Ureter (tissue), 1 donor: ENCODE measurements at places on chromosomes 5 and 9. TPM values are rescaled to one million over a fixed set of nuclear protein-coding genes. Genes with fewer than 3 reads are reported as not detected.

GRM6 gene
- not detected for total RNA-seq

MYOZ3 gene
- 2.6 TPM for total RNA-seq

IFNK gene
- total RNA-seq = not detected

PFN3 gene
- not detected for total RNA-seq

MGAT4B gene
- total RNA-seq = 93.8 TPM

GOLM1 gene
- 54.5 TPM for total RNA-seq

WWC1 gene
- total RNA-seq = 95.2 TPM

ZNF366 gene
- 6.0 TPM for total RNA-seq

SAXO1 gene
- 0.57 TPM for total RNA-seq

PTAR1 gene
- 66.9 TPM for total RNA-seq

PCDHGA5 gene
- total RNA-seq = 4.6 TPM

CDH9 gene
- total RNA-seq = not detected

NIPAL4 gene
- total RNA-seq = 49.8 TPM

TPRN gene
- total RNA-seq = 17.6 TPM

LCN9 gene
- not detected for total RNA-seq

GRCh38 chr9:134575901-134576176 is 65.8 kb upstream of the COL5A1 start:
- DNase-seq = peak; percentile 20

GRCh38 chr5:401146-402034 is 41.6 kb upstream of the EXOC3 start:
- DNase-seq = no peak

GRCh38 chr9:109953813-109954497 is 174.0 kb downstream of the PALM2AKAP2 start:
- DNase-seq = no peak

DNA sequence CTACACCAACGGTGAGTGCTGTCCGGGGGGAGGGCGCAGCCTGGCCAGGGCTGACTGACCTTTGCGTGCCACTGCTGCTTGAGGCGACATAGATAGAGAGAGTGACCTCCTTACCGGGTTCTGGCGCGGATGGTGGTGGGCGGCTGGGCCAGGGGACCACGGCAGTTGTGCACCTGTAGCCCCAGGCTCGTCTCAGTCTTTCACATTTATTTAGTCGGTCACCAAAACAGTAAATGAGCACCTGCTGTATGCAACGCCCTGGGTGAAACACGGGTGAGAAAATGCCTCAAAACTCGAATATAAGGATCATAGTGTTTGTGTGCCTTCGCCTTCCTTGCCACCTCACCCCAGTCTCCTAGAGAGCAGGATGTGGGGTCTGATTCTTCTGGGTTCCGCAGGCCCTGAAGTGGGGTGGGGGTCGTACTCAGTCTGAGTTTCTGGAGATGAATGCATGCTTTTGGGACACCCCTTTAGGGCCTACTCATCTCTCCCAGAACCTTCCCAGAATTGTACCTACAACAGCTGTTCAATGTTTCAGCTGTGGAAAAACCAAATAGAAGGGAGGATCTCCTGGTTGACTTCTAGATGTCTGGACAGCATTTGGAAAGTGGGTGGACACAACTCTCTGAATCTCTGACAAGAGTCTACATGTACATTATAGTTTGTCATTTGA is 714 bp downstream of the SEC24A start:
- DNase-seq = peak; percentile 45

DNA sequence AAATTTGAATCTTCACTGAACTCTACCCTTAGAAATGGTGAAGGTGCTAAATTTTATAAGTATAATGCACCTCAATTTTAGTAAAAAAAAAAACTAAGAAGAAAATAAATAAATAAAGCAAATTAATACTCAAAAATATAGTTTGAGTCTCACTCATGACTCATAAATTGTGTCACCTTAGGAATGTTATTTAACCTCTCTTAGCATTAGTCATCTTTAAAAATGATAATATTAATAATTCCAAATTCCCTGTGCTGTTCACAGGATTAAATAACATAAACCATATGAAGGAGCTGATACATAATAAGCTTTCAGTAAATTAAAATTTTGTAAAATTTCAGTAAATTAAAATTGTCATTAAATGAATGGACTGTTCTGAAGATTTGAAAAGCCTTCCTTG is 339.8 kb upstream of the RGMB start:
- no peak for DNase-seq

GRCh38 chr9:75754080-75754479 is 136.4 kb upstream of the PCSK5 start:
- DNase-seq = no peak

GRCh38 chr5:169875091-169875728 is 105.1 kb downstream of the INSYN2B start:
- DNase-seq = no peak

- no peak for DNase-seq
Measured at GRCh38 chr5:9716838-9717281, 86.7 kb upstream of the TAS2R1 start.

- DNase-seq = no peak
Measured at GRCh38 chr5:5941486-5941885, 436.9 kb downstream of the MED10 start.

DNA sequence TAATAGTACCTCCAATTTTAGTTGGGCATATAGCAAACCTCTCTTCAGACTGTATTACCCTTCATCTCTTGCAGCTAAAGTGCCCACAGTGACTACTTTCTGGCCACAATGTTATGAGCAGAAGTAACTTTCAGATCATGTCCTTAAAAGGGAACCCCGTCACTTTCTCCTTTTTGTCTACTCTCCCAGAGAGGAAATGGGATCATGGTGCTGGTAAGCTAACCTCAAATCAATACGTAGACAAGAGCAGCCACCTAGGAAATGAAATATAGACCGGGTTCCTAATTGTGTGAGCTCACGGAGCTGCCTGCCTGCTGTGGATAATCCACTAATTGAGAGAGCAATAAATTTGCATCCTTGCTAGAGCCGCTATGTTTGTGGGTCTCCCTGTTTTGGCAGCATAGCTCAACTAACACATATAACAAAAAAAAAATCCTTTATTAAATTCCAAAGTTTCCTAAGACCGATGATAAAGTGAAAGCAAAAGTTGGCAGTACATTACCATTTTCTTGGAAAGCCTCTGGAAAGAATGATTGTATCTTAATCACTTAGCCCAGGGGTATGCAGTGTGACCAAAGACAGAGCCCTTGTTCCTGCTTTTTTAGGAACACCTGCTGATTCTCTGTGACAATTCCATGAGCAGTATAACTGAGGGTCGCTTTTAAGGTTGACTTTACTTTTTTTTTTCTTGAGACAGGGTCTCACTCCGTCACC is 5.6 kb upstream of the IL7R start:
- no peak for DNase-seq

- DNase-seq = no peak
Measured at GRCh38 chr5:102819634-102820033, 64.5 kb downstream of the PAM start.

GRCh38 chr9:116589392-116590354 is 97.4 kb upstream of the TRIM32 start:
- no peak for DNase-seq

DNA sequence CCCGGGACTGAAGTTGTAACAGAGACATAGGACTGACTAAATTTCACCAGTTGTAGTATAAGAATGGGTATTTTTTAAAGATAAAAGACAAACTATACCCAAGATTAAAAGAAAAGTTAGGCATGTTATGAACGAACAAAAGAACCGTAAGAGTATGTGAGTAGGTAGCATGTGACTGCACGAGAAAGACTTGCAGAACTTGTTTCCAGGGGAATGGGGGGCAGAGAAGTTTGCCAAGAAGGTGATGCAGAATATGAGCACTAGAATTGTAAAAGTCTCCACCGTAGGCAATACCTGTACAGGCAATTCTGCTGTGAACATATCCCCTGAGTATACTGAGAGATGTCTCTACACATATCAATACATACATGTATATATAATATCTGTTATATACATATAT is 614.7 kb downstream of the PRELID2 start:
- no peak for DNase-seq

DNA sequence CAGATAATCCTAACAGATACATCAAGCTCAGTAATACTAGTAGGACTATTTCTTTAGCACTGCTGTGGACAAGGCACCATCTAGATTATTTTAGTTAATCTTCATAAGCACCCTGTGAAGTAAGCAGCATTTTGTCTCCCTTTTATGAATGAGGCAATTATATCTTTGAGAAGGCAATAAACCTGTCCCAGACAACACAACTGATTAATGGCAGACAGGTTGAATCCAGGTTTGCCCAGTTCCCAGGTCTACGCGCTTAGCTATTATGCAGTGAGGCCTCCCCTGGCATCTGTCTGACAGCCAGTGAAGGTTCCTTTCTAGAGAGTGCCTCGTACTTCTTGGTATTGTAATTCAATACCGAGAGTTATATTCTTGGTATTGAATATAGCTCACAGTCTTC is 9.7 kb upstream of the LVRN start:
- DNase-seq = no peak

DNA sequence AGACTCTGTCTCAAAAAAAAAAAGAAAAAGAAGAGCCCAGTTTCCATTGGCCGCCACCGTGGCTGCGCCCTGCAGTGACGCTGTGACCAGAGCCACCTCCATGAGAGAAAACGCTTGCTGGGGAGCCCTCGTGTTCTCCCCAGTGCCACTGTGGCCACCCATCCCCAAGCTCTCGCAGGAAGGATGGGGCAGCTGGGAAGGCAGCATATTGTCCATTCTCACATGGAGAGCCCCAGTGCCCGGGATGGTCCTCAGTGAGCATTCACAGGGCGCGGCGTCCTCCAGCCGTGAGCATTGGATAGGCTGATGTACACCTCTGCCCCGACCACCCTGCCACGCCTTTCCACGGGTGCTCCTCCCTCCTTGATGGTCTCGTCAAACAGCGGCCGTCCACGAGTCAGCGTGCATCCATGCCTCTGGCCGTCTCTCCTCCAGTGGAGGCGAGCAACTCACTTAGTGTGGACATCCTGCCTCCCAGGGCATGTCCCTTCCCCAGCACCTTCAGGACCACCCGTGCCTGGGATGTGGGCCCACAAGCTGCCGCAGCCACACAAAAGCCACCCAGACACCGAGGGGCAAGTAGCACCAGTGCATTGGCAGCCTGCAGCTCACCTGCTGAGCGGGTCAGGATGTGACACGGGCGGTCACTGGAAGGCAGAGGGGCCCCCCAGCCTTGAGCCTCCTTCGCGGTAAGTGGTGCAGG is 23.4 kb upstream of the SLC6A19 start:
- DNase-seq = no peak

DNA sequence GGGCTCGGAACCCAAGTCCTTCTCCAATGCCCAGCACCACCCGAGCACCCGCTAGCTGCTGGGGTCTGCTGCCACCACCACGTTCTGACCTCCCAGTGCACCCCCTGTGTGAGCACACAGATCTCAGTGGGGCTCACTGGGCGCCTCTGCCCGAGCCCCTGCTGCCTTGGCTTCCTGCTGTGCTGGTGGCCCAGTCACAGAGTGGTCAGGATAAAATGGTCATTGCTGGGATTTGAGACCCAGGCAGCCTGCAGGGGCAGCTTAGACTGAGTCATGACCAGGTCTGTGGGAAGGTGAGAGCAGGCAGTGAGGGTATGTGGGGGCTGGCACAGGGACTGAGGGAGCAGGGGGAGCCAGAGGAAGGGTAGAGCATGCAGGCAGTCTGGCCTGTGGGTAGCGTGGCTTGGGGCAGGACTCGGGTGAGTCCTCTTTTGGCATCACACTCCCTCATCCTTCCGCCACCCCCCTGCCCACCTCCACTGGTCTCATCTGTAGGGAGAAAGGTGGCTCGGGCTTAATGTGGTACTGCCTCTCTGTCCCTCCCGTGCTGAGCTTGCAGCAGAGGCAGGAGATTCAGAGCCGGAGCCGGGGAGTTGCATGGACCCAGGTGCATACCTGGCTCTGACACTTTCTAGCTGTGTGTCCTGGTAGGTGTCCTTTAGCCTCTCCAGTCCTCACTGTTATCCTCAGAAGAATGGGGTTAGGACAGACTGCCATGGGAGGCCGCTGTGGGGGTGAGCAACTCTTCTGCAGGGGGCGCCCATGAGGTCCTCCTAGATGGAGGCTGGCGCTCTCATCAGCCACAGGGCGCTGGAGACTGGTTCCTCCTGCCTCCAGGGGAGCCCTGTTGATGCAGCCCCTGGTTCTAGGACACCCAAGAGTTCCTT is 32.1 kb downstream of the USP20 start:
- DNase-seq = no peak

DNA sequence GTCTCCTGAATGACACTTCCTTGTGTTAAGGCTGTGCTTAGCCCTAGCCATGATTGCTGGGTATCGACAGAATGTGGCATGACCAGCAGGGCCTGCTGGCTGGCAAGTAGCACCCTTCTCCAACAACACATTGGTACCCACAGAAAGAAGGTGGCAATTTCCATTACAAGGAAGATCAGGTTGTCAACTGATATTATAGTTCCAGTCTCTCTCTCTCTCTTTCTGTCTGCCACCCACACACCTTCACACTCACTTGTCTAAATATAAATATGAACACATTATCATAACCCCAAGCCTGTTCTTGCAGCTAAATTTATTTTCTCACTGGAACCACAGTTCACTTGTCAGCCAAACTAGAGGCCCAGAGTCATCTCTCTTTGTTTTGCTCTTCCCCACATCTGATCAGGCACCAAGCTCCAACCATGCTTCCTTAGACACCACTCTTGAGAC is 408.1 kb upstream of the PIK3R1 start:
- no peak for DNase-seq

GRCh38 chr5:59685191-59685530 is 208.4 kb downstream of the PDE4D start:
- DNase-seq = no peak

DNA sequence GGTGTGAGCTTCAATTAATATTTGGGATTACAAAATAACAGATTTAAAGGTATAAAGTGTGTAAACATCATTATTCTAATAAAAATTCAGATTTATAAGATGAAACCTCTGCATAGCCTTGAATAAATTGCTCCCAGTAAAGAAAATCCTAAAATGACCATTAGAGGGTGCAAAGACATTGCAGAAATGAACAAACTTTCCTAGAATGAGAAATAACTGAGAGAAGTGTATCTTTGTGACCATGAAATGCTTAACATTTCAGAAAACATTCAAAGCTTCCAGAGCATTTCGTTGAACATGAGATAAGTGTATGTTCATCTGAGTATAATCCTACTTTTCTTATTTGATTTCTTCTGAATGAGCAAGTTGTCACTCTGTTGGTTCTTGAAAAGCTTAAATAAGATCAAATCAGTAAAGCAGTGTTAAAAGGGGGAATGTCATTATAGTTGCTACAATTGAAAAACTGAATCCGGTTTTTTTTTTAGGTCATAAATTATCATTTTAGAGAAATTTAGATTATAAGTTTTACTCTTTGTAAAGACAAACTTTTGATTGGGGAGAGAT is 24.7 kb upstream of the NUDT12 start:
- DNase-seq = no peak

GRCh38 chr9:109418827-109419226 is 79.3 kb downstream of the PTPN3 start:
- no peak for DNase-seq

- DNase-seq = no peak
Measured at GRCh38 chr9:133718563-133719315, 19.4 kb downstream of the SARDH start.

DNA sequence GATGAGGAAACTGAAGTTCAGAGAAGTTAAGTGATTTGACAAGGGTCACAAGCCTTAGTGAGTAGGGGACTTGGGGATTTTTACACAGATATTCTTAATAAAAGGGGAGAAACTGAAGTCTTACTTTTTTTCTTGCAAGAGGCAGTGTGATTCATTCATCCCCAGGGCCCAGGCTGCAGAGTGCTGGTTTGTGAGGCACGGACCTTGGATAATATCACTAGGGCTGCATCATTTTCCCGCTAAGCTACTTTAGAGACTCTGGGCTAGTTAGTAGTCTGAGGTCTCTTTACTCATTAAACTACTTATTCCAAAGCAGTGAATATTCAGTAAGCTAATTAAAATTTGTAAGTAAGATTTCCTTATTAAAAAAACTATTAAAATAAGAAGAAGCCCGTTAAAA is 195.0 kb downstream of the PBX3 start:
- no peak for DNase-seq

GRCh38 chr5:43049236-43049635 is 9.1 kb upstream of the ANXA2R start:
- no peak for DNase-seq
